SW 1271 (cell line): ENCODE measurements at places on chromosomes 11 and 22.

DNA sequence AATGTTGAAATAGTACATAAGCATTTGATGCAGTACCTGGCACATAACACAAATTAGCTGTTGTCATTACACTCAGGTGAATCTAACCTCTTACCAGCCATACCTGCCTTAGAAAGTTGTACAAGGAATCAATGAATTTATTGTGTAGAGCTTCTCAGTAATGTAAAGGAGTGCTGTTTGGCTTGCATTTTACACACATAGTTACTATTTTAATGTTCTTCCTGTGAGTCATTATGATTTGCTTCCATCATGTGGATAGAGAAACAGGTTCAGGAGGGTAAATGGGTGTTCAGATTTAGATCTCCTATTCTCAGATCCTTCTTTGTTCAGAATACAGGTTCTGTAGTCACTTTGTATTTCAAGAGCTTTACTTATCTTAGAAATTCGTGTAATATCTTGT, 27.6 kb upstream of the RCE1 start:
- DNase-seq = no peak

DNA sequence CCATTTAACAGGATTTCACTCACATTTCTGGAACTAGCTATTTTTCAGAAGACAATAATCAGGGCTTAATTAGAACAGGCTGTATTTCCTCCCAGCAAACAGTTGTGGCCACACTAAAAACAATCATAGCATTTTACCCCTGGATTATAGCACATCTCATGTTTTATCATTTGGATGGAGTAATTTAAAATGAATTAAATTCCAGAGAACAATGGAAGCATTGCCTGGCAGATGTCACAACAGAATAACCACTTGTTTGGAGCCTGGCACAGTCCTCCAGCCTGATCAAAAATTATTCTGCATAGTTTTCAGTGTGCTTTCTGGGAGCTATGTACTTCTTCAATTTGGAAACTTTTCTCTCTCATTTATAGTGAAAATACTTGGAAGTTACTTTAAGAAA, 9.2 kb downstream of the PRSS23 start:
- no peak for DNase-seq

DNA sequence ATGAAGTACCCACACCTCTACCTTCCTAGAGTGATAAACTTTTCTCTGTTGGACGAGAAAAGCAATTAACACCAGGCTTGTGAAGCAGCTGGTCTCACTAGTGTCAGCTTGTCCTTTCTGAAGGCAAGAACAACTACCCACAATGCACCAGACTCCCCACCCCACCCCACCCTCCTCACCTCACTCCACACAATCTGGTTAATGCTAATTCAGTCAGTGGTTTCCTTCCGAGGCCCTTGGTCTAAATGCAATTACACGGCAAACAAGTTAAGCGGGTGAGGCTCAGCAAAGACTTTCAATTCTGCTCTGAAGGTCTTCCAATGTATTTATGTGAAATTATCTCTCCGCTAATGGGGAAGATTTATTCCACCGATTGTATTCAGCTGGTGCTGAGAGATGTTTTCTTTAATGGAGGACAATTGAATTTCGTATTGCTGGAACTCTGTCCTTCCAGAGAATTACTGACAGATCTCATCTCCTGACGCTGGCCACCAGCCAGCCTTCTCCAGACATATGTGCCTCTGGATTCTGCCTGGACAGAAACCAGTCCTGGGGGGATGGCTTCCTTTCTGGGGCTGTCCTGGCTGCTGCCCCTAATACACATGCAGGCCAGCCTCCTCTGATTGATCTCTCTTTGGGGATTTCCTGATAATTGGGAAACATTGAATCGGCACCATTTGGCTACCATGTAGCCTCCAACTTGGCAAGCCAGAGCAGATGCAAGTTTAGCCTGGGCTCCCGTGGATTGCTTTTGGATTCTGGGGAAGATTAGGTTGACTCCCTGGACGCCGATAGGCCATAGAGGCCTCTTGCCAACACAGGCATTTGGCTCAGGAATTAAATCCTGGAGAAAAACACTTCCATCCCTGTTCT, 165.8 kb upstream of the NARS2 start:
- no peak for DNase-seq

DNA sequence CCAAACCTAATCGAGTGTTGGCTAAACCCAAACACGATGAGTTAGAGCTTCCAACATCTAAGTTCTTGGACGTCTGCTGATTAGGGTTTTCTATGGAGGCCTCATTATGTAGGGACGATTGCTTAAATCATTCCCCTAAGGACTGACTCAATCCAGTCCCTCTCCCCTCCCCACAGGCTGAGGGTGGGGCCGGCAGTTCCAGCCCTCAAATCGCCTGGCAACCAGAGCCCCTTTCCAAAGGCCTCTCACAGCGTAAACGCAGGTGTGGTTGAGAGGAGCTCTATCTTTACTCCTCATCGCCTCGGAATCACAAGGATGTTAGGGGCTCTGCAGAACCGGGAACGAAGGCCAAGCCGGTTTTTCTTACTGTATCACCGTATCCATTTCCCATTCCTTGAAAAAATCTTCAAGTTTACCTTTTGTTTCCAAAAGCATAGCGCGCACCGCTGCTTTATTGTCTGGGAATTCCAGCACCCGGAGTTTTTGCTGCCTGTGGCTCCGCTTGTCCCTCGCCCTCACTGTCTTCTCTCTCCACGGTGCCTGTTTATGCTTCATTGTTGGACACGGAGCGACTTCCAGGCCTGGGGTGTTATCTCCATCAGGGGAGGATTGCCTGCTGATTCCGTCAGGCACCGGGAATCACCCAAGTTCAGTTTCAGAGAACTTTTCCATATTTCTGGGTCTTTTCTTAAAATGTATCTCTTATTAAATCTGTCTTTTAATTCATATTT, 13.8 kb upstream of the IFITM3 start:
- no peak for DNase-seq

GRCh38 chr11:17012712-17013547, 1.3 kb downstream of the PLEKHA7 start:
- DNase-seq = no peak

GRCh38 chr22:25161916-25162530, 37.6 kb upstream of the CRYBB3 start:
- DNase-seq = no peak

- DNase-seq = no peak
Measured at GRCh38 chr11:122797651-122798050, 40.6 kb upstream of the CRTAM start.

GRCh38 chr11:18105086-18105801, 638 bp downstream of the SAAL1 start:
- no peak for DNase-seq

- no peak for DNase-seq
Measured at GRCh38 chr11:37841016-37841415, 1243.0 kb upstream of the RAG2 start.

DNA sequence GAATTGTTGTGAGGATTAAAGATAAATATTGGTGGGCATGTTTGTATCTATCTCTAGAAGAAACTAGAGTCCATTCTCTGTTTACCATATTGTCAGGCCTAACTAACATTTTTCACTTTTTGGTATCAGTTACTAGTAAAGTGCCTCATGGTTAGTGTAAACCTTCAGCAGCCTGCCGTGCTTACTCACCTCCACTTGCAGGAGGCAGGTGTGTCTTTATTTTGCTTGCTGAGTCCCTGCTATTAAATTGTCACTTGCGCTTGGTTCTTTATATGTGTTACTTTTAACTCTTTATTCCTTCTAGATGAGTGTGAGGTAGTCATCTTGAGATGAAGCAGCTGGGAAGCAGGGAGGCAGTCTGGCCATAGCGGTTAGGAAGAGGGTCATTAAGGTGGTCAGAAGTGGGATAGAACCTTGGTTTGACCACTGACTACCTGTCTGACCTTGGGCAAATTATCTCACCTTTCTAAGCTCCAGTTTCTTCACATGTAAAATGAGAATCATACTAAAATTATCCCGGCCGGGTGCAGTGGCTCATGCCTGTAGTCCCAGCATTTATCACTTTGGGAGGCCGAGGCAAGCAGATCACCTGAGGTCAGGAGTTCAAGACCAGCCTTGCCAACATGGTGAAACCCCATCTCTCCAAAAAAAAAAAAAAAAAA, 21.2 kb downstream of the PPP6R3 start:
- no peak for DNase-seq

- no peak for DNase-seq
Measured at GRCh38 chr11:64598106-64598796, 7.2 kb downstream of the SLC22A12 start.

DNA sequence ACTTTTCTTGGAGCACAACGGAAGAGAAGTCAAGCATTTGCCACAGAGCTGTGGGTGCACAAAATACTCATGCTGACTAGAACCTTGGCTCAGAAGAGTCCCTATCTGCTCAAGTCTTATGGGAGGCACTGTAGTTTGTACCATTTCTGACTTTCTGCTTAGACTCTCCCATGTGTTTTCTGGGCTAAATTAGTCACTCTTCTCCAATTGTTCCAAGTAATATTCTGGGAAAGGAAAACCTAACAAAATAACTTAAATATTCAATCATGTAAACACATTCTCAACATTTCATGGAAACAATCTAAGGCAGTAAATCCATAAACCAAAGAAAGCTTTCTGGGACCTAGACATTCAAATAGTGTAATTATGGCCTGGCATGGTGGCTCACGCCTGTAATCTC, 220.7 kb downstream of the SWAP70 start:
- DNase-seq = no peak

- DNase-seq = no peak
Measured at GRCh38 chr11:32836946-32837345, 7.2 kb downstream of the PRRG4 start.

- DNase-seq = no peak
Measured at GRCh38 chr11:35005141-35005780, 88.8 kb downstream of the PDHX start.

GRCh38 chr11:94147433-94147845, 18.8 kb downstream of the PANX1 start:
- no peak for DNase-seq
